ENCODE measurements at places on chromosomes 2 and 18.

GRCh38 chr18:41484069-41484468, 471.0 kb upstream of the PIK3C3 start:
- no peak for DNase-seq

- DNase-seq = no peak
These were observed 520.5 kb upstream of the CDH7 start for GRCh38 chr18:65230311-65230710.

- DNase-seq = no peak
These were observed 10.3 kb downstream of the FBLN7 start for GRCh38 chr2:112148477-112148876.

- DNase-seq = no peak
These were observed 7.8 kb upstream of the GIGYF2 start for GRCh38 chr2:232689152-232689910.

DNA sequence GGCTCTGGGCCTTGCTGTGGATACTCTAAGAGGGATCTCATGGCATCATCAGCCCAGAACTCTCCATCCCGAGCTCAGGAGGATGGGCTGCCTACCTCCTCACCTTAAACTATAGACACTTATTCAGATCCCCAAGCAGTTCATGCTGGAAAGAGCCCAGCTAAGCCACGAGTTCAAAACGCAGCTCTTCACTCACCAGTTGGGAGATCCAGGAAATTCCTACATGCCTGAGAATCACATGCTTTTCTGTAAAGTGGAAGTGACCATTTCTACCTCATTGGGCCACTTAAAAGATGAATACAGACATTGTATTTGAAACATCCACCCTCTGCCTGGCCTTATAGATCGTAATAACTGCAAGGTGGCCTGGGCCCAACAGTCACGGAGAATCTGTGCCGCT, 6.6 kb downstream of the ATOH8 start:
- no peak for DNase-seq

DNA sequence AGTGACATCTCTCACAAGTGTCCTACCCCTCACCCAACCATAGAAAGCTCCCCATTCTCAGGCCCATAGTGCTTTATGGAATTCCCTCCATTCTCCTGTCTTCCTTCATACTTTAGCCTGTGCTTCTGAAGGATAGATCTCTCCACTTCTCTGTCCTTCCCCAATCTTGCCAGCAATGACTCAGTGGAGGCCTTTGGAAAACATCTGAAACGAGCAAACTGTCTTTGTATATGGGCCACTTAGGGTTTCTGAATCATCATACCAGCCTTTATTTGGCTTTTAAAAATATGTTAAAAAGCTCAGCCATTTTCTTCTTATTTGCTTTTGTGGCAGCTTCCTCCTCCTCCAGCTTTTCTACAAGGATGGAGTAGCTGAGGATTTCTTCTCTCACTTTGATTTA, 65.6 kb upstream of the ZNF385B start:
- no peak for DNase-seq

GRCh38 chr2:200476836-200477235, 33.0 kb downstream of the KCTD18 start:
- no peak for DNase-seq

DNA sequence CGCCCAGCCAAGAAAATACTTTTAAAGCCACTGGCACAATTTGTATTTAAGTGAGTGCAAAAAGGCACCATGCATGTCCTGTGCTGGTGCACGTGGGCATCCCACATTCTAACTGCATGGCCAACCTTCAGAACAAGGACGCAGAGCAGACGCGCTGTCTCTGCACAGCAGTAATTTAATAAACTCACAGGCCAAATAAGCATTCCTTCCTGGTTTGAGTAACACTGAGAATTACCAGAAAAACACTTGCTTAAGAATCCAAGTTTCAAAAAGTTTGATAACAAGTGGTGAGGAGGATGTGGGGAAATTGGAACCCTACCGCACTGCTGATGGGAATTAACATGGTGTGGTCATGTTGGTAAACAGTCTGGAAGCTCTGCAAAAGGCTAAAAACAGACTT, 38.7 kb downstream of the RPL31 start:
- no peak for DNase-seq

GRCh38 chr2:241577413-241578122, 19.0 kb downstream of the BOK start:
- DNase-seq = no peak

- no peak for DNase-seq
These were observed 27.9 kb downstream of the HNMT start for GRCh38 chr2:137992039-137992646.

GRCh38 chr2:63751901-63752300, 89.8 kb upstream of the UGP2 start:
- DNase-seq = no peak

DNA sequence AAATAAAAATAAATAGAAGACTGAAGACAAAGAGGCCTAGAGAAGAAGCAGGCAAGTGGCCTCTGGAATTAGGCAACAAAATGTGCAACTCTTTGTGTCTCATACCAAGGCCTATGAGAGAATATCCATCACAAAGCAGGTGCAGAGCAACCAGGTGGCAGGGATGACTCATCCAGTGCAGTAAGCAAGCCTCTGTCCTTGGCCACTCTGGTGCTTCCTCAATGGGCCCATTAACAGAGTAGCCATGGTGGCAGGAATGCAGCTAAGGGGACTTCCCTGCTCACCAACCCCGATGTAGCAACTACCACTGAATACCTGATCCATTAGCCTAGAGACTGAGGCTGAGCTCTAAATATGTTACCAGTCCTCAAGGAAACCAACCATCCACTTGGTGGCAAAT, 11.0 kb upstream of the EPG5 start:
- DNase-seq = no peak
